Activated T-helper 1 cell treated with anti-CD3 and anti-CD28 coated beads, Interleukin-12 subunit alpha, Interleukin-12 subunit beta, Interleukin-2, Interleukin-4 antibody, amounts not matched to agents 30 ng/mL and 10 ng/mL and 1 ng/mL, durations not matched to agents 14 hours and 24 hours and 36 hours (primary cell): ENCODE measurements at places on chromosomes 16 and 17. TPM values are rescaled to one million over a fixed set of nuclear protein-coding genes. Genes with fewer than 3 reads are reported as not detected.
A peak's percentile ranks its signal among the peaks of the same experiment; 100 is the strongest.

DNA sequence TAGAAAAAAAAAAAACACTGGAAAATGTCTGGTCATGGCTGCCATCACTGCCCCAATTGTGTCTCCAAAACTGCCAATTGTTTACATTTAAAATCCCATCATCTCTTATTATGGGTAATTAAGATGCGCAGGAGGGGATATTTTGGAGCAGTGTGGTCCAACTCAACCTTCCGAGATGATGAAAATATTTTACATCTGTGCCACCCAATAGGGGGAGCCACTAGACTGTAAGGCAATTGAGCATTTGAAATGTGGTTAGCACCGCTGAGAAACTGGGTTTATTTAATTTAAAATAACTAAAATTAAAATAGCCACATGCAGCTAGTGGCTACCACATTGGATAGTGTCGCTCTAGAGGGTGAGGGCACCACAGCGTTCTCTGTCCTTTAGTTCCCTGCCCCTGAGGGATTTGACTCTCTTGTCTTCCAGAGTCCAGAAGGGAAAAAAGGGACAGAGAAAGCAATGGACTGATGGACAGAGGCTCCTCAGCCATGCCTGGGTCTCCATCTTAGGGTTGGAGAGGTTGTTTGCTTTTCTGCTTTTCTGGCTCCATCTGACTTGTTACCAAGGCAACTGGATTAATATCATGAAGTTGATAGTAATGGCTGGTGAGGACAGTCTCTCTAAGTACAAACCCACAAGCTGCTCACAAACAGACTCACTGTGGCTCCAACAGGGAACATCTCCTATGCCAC lies 3.5 kb downstream of the MPO start:
- peaks cover 4% of the 10 kb centered on the region for H3K4me1 ChIP-seq
- no peaks in the 10 kb centered on the region for H3K36me3 ChIP-seq
- H3K27me3 ChIP-seq = peaks cover 22% of the 10 kb centered on the region
- no peak overlapping the region for H3K4me3 ChIP-seq

GRCh38 chr17:4666296-4666695 lies 24.8 kb upstream of the ALOX15 start:
- H3K4me1 ChIP-seq = no peaks in the 10 kb centered on the region
- H3K4me3 ChIP-seq = no peak overlapping the region
- peaks cover 12% of the 10 kb centered on the region for H3K36me3 ChIP-seq
- no peak for DNase-seq
- no peak overlapping the region for H3K27ac ChIP-seq

Gene LMF1
- 6.8 and 10.4 TPM in 2 replicates for total RNA-seq

Gene TNS4
- total RNA-seq = 14.5 and 15.5 TPM in 2 replicates

DNA sequence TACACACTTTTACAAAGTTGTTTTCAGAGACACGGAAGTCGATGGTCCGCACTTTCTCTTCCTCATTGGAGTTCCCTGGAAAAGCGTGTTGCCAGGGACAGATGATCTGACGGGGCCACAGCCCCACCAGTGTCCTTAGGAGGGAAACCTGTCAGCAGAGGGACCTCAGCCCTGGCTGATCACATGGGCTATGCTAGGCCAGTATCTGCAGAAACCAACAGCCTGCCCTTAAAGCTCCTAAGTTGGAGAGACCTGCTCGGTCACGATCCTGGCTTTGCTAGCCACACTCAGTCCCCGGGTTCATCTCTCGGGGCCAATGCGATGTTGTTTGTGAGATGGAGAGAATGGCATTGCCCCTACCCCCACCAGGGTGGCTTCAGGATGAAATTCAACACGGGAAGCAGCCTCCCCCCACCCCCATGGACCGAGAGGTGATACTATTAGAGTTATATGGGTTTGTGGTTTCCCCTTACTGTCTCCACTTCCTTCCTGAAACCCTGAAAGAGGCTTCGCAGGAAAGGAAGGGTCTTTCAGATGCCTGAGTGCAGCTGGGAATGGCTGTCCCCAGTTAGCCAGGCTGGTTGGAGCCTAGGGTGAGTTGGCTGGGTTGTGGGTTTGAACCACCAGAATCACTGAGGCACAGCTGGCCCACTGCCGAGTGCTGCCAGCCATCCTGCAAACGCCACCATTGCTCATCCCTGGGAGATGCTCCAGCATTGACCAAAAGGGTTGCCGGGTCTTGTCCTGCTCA lies 16.6 kb downstream of the RMI2 start:
- H3K27me3 ChIP-seq = peaks cover 11% of the 10 kb centered on the region
- no peaks in the 10 kb centered on the region for H3K36me3 ChIP-seq
- peaks cover 60% of the 10 kb centered on the region for H3K4me1 ChIP-seq

- peak overlapping the region; percentile 75 for H3K4me3 ChIP-seq
- H3K36me3 ChIP-seq = peaks cover 3% of the 10 kb centered on the region
- H3K4me1 ChIP-seq = peaks cover 32% of the 10 kb centered on the region
Measured at GRCh38 chr17:76076146-76076764, 1.7 kb downstream of the GALR2 start.

- H3K36me3 ChIP-seq = no peaks in the 10 kb centered on the region
- no peaks in the 10 kb centered on the region for H3K27me3 ChIP-seq
- H3K4me3 ChIP-seq = no peak overlapping the region
- no peaks in the 10 kb centered on the region for H3K4me1 ChIP-seq
- H3K27ac ChIP-seq = no peak overlapping the region
Measured at GRCh38 chr16:6335072-6335471, 997.6 kb upstream of the RBFOX1 start.
